ENCODE measurements at places on chromosomes 7 and 10.

DNA sequence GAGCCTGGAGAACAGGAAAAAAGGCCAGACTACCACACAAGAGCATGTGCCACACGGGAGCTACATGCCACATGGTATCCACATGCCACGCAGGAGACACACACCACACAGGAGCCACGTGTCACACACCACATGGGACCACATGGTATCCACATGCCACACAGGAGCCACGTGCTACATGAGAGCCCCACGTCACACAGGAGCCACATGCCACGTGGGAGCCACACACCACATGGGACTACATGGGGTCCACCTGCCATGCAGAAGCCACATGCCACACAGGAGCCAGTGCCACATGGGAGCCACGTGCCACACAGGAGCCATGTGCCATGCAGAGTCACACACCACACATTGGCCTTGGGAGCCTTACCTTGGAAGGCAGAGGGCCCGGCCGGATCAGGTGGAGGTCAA is 244.4 kb upstream of the PPP2R2D start:
- no peak for DNase-seq

DNA sequence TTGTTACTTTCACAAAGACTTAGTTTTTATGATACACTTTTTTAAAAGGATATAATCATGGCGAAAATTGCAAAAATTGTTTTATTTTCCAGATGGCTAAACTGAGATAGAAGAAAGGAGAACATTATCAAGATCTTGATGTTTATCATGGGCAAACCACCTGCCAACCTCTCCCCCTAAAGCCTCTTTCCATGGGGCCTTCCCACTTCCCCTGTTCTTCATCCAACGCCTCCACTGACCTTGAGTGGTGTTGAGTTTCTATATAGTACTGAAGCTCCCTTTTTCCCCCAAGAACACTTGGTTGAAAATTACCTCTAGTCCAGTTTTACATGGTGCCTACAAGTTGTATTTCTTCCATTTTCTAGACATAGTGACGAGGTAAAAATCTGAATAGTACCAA is 5.0 kb downstream of the CREB3L2 start:
- peak; percentile 38 for DNase-seq

DNA sequence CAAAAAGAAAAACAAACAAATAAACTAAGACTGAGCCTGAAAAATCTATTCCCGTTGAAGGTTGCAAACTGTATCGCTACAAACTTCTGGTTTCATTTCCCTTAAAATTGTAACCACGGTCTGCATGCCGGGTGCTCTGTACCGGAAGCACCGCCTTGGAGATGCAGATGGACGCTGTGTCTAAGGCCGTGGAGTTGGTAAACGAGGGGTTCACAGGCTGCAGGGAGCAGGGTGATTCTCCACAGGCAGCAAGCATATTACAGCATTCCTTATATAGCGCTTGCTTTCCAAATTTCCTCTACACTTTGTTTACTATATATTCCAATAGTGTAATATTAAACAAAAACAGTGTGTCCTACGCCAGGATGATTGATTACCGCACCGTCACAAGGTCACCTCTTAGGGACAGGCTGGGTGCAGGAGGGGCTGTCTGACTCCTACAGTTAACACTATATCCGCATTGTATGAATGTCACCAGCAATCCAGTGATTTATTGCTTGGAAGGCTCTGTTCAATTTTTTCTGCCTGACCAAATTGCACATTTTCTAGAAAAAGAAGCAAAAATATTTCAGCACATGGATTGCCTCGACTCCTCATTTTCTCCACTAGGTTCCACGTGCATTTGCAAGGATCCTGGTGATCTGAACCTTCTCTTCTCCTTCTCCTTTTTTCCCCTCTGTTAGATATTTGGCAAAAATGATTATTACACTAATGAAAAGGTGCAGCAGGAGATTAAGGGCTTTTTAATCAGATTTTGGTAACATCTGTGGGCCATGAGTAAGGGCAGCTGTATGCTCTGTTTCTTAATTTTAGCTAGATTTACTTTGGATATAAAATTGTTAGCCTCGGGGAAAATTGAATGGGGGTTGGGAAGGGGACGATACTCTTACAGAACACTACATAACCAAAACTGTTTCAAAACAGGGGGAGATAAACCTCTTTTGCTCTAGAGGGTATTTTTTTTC is 325.8 kb upstream of the MGMT start:
- peak; percentile 60 for DNase-seq

DNA sequence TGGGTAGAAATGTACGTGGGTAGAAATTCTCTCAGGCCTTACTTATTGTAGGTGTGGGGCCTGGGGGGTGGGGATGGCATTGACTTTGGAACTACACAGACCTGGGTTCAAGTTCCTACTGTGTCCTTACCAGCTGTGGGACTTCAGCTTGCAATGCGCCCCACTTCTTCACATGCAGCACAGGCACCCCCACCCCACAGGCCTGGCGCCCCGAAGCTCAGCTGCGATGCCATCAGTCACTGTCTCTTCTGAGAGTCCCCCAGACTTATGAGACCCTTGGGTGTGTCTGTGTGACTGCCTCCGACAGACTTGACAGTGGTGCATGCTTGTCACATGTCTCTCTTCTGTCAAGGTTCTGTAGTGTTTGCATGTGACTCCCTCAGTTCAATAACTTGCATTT is 3.1 kb upstream of the AP5Z1 start:
- DNase-seq, result no peak

DNA sequence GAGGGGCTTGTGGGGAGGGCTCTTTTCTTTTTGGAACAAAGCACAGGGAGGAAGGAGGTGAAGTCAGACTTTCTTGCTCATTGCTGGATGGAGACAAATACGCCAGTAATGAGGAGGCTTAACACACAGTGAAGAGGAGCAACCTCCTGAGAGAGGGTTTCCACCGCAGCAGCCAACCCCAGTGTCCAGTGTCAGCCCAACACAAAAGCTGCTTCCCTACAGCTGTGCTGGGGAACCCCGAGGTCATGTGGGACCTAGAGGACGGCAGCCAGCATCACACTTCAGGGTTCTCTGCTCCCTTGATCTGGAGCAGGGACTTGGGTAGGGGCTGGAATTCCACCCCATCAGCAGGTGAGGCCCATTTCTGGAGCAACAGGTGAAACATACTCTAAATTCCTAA is 7.7 kb downstream of the BLNK start:
- no peak for DNase-seq

DNA sequence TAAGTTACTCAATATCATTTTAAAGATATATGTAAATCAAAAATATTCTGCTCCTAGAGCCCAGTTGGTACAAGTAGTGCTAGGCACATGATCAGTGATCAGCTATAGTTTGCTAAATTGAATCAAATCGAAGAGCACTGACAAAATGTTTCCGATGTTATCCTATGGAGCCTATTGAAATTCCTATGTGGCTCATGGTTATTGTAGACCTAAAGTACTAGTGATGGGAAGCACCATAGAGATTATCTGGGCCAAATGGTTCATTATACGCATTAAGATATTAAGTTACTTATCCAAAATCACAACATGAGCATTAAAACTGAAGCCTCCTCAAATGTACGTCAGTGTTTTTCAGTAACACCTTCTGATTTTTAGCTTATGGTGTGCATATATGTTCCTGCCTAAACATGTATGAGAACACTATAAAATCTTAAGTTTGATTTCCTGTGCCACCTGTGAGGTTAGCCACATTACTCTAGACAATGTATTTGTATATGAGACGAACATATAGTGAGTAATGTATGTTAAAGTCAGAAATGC is 103.2 kb downstream of the IQUB start:
- DNase-seq, result no peak

DNA sequence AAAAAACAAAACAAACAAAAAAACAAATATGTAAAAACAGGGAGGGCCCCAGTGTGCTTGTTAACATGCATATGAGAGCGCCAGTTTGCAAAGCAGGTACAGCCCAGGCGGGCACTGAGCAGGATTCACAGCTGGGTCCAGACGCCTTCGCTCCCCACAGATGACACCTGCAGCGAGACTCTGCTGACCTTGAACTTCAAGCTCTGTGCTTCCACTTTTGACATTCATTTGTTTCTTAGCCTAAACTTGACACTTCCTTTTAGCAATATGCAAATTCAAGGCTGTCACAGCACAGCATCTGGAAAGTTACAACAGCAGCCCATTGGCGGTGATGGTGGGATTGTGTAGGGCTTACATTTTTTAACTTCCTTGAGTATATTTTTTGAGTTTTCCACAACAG is 88.8 kb upstream of the TNS3 start:
- DNase-seq, result no peak

- no peak for DNase-seq
Observed at GRCh38 chr10:62062752-62063512, 161.4 kb downstream of the ARID5B start.

GRCh38 chr7:66207540-66207939 is 2.4 kb downstream of the TPST1 start:
- no peak for DNase-seq

GRCh38 chr10:44385026-44385695 is at the start of gene CXCL12:
Gene CXCL12 (minus strand): TSS chr10:44385097. CDS start chr10:44385005, 92 bp downstream.
- DNase-seq, result no peak

GRCh38 chr7:90972906-90973550 is 291.2 kb upstream of the FZD1 start:
- peak; percentile 11 for DNase-seq

DNA sequence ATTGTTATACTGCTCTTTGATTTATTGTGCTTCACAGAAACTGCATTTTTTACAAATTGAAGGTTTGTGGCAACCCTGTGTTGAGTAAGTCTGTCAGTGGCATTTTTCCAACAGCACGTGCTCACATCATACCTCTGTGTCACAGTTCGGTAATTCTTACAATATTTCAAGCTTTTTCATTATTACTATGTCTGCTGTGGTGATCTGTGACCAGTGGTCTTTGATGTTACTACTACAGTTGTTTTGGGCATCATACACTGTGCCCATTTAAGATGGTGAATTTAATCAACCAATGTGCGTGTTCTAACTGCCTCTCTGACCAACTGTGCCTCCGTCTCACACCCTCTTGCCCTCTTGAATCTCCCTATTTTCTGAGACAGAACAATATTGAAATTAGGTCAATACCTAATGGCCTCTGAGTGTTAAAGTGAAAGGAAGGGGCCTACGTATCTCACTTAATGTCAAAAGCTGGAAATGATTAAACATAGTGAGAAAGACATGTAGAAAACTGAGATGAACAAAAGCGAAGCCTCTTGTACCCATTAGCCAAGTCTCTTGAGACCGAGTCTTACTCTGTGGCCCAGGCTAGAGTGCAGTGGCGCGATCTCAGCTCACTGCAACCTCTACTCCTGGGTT is 20.2 kb upstream of the ASL start:
- no peak for DNase-seq

GRCh38 chr10:59880971-59881510 is 25.3 kb downstream of the CCDC6 start:
- no peak for DNase-seq

DNA sequence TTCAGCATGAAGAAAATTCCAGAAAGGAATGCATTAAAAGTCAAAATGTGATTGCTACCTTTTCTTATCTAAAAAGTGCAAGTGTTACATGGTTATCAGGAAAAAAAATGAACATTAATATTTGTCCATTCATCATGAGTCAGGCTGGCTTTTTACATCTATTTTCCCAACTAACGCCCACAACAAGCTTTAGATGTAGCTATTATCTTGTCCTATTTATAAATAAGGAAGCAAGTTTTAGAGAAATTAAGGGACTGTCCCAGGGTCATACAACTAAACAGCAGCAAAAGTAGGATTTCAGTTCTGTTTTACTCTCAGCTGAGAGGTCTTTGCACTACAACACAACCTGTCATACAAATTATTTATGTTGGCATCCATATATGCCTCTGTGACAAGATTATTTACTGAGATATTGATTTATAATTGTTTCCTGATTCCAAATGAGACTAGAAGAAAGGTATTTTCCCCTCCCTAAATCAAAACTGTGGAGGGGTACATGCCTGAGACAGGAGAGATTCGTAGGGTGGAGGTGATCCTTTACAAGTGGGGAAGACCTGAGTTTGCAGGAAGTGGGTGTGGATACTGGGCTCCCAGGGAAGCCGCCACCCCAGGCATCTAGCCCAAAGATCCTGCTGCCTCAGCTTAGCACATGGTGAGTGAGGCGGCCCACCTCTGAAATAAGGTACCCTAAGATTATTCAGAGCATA is 57.2 kb upstream of the ARID5B start:
- DNase-seq, result no peak

DNA sequence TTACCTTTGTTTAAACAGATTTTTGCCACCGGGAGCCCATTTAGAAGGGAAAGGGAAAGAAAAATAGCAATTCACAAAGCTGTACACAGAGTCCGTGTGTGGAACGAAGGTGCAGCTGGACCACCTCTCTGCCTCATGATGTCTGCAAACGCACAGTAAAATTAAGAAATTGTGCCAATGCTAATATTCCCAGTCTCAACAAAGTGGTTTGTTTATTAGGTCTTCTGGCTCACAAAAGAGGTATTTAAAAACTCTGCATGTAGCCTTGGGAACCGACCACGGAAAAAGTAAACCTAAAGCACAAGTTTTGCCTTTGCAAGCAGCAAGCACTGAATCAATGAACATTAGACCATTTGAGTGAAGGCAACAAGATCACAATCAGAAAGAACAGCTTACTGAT is 57.7 kb downstream of the CREB3L2 start:
- DNase-seq, result no peak

- DNase-seq, result no peak
Observed at GRCh38 chr7:95157381-95157780, 167.0 kb downstream of the PON1 start.

- no peak for DNase-seq
Observed at GRCh38 chr10:60908896-60909295, 35.1 kb downstream of the RHOBTB1 start.

DNA sequence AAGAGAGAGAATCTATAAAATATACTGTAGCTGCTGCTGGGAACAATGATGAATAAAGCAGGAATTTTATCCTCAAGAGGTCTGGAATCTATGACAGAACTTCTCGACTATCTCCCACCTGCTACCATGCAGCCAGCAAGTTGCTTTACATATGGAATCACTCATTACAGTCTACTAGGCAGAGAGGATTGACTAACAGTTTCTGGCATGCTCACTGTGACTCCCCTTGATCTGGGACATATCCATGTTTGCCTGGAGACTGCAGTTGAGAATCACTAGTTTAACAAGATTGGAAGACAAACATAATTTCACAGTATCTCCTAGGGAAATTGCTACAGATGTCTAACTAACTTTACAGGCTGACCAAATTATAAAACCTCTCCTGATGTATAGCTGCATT is 13.3 kb downstream of the GPR37 start:
- no peak for DNase-seq

- DNase-seq, result no peak
Observed at GRCh38 chr7:64753032-64753431, 41.2 kb upstream of the ZNF138 start.

DNA sequence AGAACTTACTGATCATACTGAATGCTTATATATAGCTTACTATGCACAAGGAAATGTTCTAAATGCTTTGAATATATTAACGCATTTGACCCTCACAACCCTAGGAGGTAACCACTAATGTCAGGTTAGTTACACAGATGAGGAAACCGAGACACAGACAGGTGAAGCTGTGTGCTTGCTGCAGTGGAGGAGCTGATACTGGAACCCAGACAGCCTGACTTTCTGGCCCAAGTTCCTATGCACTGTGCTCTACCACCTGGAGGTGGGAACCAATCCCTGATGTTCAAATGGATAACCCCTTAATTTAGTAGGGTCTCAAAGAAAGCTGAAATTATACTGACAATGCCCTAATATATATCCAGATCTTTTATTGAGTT is 119.6 kb downstream of the SORBS1 start:
- no peak for DNase-seq

- DNase-seq, result no peak
Observed at GRCh38 chr7:44466300-44467216, 23.9 kb downstream of the NUDCD3 start.

- DNase-seq, result no peak
Observed at GRCh38 chr7:30764030-30764975, 6.9 kb upstream of the MINDY4 start.

GRCh38 chr7:158495786-158496185 is 91.8 kb downstream of the PTPRN2 start:
- peak; percentile 82 for DNase-seq
